ENCODE measurements at places on chromosomes 16 and 17.

- no peak for DNase-seq
Measured at GRCh38 chr17:6755731-6756184, at the start of gene XAF1. Gene XAF1, plus strand, starts transcription at chr17:6756046. Its CDS starts 33 bp downstream, at chr17:6756079.

GRCh38 chr17:67054011-67054591, 9.7 kb downstream of the CACNG1 start:
- DNase-seq: no peak

DNA sequence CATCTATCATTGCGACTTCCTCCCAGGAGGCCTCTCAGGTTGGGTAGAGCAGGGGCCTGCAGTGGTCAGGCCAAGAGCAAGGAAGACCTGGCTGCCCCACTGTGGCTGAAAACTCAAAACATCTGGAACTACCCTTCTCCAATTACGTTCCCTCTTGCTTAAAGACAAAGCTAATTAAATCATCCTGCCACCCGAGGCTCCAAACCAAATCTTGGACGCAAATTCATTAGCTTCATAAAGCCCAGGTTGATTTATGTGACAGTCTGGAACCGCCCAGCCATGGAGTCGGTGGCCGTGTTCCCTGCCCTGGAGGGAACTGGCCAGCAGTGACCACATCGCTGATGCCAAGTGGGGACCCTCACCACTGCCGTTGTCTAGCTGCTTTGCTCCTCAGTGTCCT, 21.4 kb downstream of the GRIN2C start:
- no peak for DNase-seq

GRCh38 chr17:33421933-33422332, 128.8 kb upstream of the ASIC2 start:
- DNase-seq: no peak

DNA sequence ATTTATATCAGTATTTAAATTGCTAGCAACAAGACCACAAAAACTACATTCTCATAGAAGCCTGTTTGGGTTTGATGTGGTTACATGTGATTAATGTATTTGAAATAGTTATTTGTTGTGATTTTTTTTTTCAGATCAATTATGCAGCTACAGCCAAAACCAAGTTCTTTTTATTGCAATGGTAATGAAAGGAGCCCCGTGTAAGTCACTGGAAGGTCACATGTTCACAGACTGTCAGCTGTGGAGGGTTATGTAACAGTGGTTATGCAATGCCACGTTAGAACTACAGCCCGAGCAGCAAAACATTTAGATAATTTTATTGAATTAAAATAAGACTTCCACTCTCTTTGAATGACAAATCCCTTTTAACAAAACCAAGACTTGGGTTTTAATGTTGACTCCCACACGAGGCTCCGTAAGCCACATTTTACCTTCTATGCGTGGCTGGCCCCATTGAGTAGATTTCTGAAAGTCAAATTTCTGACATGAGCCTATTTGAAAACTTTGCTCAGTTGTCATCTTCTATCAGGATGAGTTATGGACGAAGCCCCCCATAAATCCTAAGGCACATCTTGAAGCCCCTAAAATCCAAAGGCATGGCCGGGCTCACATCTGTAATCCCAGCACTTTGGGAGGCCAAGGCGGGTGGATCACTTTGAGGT, 41.8 kb upstream of the SEC14L1 start:
- DNase-seq: no peak

DNA sequence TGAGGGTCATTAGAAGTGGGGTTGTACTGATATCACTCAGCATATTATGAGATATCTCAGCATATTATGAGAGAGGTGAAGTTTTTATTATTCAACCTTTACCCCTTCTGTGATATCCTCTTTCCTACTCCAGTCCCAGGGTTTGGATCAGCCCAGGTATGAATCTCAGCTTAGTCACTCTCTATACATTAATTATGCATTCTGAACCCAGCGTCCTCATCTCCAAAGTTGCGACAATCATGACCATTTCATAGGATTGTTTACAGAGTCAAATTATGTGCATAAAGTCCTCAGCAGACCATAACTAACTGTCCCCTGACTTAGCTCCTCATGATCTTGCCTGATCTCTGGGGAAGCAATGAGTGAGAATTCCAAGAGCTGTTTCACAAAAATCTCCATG, 20.5 kb upstream of the BLMH start:
- DNase-seq: no peak

- DNase-seq: no peak
Measured at GRCh38 chr16:73213732-73214455, 166.0 kb upstream of the ZFHX3 start.

DNA sequence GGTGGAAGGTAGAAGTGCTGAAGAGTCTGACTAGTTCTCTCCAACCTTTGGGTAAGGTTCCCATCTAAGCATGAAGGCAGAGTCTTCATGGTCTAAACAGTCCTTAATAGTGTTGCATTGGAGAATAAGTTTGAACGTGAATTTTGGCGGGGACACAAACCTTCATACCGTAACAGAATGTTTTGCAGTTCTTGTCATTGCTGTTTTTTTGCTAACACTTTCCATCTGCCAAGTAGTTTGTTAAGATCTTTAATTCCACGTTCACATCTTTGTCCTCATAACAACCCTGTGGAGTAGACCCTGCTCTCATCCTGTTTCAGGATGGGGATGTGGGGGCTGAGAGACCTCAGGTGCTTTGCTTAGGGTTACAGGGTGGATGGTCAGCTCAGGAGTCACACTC, 936.9 kb upstream of the EEF2KMT start:
- no peak for DNase-seq

- DNase-seq: no peak
Measured at GRCh38 chr17:50428831-50429424, 2.9 kb downstream of the ACSF2 start.

GRCh38 chr17:63578769-63579111, 22.0 kb upstream of the TACO1 start:
- no peak for DNase-seq

- DNase-seq: no peak
Measured at GRCh38 chr17:61251939-61252865, 147.4 kb upstream of the TBX2 start.

GRCh38 chr16:3235856-3236669, 1.1 kb upstream of the ZNF200 start:
- no peak for DNase-seq

DNA sequence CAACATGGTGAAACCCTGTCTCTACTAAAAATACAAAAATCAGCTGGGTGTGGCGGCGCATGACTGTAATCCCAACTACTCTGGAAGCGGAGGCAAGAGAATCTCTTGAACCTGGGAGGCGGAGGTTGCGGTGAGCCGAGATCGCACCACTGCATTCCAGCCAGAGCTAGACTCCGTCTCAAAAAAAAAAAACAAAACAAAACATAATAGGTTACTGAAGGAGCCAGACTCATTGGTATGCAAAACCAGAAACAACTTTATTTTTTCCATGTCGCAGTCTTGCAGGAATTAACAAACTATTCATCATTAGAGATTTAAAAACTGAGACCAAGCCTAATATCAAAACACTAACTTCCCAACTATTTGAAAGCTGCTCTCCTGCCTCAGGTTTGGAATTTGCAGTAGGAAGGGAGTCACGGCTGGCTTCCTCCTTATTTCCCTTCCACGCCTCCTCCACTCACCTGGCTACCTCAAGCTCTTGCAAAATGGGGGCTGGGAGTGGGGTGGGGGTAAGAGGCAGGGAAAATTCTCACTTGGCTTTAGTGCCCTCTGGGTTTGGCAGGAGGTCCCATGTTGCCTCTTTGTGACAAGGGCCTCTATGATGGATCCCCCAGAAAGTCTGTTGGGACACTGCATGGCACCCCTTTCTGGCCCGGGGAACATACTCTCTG, 34.1 kb upstream of the MYH10 start:
- DNase-seq: no peak

GRCh38 chr16:87060034-87060986, 256.9 kb downstream of the C16orf95 start:
- no peak for DNase-seq

GRCh38 chr17:70677783-70678647, 508.7 kb downstream of the KCNJ2 start:
- DNase-seq: no peak

DNA sequence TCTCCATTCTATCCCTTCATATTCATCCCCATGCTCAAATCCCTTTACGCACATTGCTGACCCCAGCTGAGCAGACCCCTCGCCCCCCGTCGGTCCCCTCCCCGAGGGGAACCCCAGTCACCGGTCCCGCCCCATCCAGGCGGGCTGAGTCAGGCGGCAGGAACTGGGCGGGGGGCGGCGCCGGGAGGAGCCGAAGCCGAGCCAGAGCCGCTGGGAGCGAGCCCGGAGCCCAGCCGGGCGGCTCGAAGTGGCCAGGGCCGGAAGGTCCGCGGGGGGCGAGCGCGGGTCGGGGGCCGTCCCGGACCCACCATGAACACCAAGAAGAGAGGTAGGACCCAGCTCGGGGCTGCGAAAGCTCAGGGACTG, 8.6 kb downstream of the RIPOR1 start:
- no peak for DNase-seq

DNA sequence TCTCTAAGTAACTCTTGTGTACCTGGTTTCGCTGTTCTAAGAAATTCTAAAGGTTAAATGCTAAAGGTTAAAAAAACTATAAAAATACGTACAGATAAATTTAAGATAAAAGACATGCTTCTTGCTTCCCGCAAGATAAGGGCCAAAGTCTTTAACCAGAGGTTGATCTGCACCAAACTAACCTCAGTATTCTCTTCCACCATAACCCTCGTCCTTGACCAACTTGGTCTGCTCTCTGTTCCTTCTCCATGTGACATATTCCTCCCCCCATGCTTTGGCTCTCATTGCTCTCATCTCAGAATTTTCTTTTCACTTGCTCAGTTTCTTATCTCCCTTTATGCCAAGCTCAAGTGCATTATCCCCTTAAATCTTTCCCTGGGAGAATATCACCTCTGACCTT, 330.5 kb upstream of the ZFHX3 start:
- no peak for DNase-seq

GRCh38 chr17:51085150-51085805, 35.4 kb downstream of the SPAG9 start:
- DNase-seq: no peak

GRCh38 chr17:33192951-33193911, 99.9 kb downstream of the ASIC2 start:
- no peak for DNase-seq

GRCh38 chr17:64941761-64942160, 22.5 kb upstream of the LRRC37A3 start:
- no peak for DNase-seq

- no peak for DNase-seq
Measured at GRCh38 chr17:10166176-10166935, 32.0 kb downstream of the GAS7 start.

GRCh38 chr17:75371339-75371738, 34.1 kb downstream of the GRB2 start:
- no peak for DNase-seq

DNA sequence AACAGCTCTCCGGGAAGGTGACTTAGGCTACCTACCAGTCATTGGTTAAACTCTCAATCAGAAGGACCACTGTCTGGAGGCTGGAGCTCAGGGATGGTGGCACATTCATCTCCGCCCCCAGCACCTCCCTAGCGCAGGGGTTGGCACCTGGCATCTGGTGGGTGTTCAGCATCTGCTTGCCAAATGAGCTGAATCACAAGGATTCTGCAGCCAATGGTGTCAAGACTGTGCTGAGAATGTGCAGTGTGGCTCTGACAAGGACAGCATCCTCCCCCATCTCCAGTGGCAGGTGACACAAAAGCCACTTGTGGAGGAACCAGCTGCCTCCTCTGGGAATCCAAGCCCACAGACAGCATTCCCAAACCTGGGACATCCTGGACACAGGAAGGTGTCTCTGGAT, 35.2 kb downstream of the PLXDC1 start:
- no peak for DNase-seq

GRCh38 chr16:16164243-16164642, 59.1 kb downstream of the ABCC6 start:
- DNase-seq: no peak

DNA sequence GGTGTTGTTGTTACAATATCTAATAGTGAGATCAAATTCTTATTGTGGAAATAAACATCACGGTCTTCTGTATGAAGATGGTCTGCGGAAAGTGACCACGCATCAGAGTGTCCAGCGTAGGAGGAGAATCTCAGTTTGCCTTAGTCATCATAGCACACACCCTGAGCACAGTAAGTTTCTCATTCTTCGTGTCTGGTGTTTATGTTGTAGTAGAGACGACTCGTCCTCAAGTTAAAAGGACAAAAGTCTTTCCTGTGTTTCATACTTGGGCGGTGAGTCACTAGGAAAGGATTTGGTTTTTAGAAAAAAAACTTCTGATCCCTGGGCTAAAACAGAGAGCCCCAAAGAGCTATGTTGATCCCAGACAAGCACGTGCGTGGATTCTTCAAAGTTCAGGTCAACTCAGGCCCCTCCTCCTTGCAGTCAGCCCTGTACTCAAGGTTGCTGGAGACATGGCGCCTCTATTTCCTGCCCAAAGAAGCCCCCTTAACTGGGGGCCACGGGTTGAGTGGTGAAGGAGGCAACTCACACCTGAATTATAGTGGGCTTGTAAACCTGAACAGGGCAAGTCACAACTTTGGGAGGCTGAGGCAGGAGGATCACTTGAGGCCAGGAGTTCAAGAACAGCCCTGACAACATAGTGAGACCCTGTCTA, 170.4 kb downstream of the ZFHX3 start:
- DNase-seq: no peak

- no peak for DNase-seq
Measured at GRCh38 chr16:74936902-74937560, 47.9 kb downstream of the WDR59 start.
